ENCODE measurements at places on chromosomes 13 and 19.

GRCh38 chr19:29615891-29616425 lies 9.9 kb downstream of the POP4 start:
- no peak for DNase-seq

- DNase-seq = no peak
Measured at GRCh38 chr13:89486065-89486464, 1814.9 kb downstream of the SLITRK5 start.

DNA sequence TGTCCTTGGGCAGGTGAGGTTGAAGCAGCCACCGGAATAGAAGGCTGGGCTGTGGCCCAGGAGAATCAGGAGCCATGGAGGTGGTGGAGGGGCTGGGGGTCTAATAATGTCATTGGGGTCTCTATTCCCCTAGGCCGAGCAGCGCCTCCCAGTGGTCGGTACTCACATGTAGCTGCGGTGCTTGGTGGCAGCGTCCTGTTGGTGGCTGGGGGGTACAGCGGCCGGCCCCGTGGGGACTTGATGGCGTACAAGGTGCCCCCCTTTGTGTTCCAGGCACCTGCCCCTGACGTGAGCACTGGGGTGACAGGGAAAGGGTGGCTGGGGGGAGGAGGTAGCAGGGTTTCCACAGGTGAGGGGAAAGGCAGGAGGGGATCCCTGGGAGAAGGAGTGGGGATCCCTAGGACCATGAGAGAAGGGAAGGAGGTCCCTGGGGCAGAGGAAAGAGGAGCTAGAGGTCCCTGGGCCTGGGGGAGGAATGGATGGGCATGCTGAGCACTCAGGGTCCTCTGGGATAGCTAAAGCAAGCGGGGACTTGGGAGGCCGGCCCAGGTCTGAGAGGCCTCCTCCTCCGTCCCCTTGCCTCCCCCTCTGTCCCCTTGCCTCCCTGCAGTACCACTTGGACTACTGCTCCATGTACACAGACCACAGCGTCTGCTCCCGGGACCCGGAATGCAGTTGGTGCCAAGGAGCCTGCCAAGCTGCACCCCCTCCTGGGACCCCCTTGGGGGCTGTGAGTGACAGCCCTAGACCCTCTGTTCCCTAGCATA lies 18.1 kb downstream of the MEGF8 start:
- no peak for DNase-seq

DNA sequence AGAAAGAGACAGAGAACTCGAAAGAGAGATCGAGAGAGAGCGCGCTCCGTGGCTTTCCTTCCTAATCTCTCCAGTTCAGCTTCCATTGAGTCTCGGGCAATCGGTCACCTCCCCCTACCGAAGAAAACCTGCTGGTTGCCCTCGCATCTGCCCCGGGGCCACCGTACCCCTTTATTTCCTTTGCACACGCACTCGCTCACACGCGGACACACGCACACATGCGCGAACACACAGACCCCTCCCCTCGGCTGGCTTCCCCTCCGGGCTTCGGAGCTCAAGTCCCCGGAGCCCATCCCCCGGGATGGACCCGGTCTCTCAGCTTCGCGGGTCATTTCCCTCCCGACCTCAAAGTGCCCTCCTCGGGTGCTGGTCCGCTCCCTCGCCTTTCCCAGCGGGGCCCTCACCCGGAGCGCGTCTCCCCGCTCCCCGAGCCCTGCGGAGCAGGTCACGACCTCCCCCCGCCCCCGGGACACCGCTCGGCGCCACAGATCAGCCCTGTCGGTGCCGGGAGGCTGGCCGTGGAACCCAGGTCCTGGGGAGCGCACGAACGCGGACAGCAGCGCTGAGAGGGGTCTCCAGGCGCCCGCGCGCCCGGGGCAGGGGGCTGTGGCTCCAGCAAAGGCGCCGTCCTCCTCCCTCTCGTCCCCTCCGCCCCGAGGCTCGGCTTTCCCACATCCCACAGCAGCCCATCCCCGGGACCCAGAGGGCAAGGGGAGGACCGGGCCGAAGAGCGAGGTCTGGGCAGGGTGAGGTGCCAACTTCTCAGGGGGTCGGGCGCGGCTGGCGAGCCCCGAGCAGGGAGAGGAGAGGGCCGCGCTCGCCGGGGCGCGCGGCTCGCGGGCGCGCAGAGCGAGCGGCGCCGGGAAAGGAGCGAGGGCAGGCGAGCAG lies 1.8 kb downstream of the DACH1 start:
- no peak for DNase-seq

DNA sequence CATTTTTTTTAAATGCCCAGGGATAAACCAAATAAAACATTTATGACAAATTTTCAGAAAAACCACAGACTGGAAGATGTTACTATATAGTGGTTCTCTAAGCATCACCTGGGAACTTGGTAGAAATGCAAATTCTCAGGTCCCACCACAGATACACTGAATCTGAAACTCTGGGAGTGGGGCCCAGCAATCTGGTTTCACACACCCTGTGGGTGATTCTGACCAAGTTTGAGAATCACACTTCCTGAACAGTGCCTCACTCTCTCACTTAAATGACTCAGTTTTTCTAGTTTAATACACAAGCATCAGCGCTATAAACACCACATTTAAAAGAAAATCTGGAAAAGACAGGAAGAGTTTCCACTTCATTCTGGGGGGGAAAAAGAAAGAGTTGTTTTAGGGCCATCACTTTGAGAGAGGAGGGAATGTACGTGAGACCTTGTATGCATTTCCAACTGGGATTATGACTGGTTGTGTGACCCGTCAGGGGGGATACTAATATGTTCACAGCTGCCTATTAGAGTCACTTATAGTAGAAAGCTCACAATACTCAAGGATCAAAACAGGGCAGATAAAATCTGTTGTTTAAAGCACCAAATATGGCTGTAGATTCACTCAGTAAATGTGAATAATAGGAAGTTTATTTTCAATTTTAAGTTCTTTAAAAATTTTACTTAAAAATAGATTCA lies 567.7 kb downstream of the GPC6 start:
- DNase-seq = no peak

GRCh38 chr13:40568246-40569023 lies 98.0 kb downstream of the FOXO1 start:
- DNase-seq = no peak

DNA sequence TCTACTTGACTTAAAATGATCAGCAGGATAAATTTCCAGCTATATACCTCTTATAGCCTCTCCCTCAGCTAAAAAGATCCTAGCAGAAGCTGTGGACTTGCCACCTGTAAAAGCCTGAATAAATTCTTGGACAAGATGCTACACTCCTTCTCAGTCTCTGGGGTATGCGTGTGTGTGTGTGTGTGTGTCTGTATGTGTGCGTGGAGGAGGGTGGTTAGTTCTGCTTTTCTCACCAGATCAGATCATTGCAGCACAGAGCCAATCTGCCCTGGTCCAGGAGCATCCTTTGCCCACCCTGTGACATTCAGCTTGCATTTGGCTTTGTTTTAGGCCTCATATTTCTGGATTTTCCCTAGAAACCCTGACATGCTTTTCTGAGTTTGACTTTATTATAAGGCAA lies 438.3 kb downstream of the RFC3 start:
- no peak for DNase-seq

DNA sequence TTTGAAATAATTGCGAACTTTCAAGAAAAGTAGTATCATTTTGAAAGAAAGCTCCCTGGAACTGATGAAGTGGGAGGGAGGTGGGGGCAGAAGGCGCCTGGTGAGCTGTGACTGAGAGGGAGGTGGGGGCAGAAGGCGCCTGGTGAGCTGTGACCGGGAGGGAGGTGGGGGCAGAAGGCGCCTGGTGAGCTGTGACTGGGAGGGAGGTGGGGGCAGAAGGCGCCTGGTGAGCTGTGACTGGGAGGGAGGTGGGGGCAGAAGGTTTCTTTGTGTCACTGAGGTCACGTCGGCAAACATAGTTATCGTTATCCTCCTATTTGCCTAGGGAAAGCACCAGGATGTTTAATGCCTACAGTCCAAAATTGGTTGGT lies 24.2 kb downstream of the C2CD4C start:
- DNase-seq = no peak

GRCh38 chr13:51346397-51346796 lies 6.9 kb downstream of the SERPINE3 start:
- no peak for DNase-seq

- no peak for DNase-seq
Measured at GRCh38 chr13:94947965-94948371, 235.6 kb upstream of the SOX21 start.

- DNase-seq = no peak
Measured at GRCh38 chr13:97192166-97192565, 30.0 kb upstream of the MBNL2 start.

- no peak for DNase-seq
Measured at GRCh38 chr13:46738055-46738454, 58.9 kb downstream of the ESD start.

- no peak for DNase-seq
Measured at GRCh38 chr13:49272296-49272695, 24.6 kb downstream of the CDADC1 start.

GRCh38 chr13:18954254-18954653 lies 227.4 kb downstream of the TUBA3C start:
- DNase-seq = no peak

DNA sequence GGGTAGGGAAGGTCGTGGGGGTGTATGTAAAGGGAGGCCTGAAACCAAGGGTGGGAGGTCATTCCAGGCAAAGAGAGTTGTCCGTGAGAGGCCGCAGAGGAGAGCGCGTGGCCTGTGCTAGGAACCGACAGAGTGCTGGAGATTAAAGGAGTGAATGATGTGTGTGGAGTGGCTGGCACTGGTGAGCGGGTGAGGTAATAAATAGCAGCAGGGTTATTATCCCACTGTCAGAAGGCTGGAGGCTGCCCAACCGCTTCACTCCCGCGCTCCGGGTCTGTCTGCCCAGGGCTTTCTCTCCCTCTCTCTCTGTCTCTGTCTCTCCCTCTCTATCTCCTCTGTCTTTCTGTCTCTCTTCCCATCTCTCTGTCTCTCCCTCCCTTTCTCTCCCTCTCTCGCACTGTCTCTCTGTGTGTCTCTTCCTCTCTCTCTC lies 17.4 kb downstream of the ZNF579 start:
- no peak for DNase-seq

GRCh38 chr13:114268344-114269280 lies 12.8 kb upstream of the UPF3A start:
- DNase-seq = no peak

- DNase-seq = no peak
Measured at GRCh38 chr13:53568491-53568890, 539.9 kb downstream of the OLFM4 start.

GRCh38 chr13:59274958-59275727 lies 888.6 kb downstream of the DIAPH3 start:
- DNase-seq = no peak

GRCh38 chr19:12997179-12997966 lies 2.1 kb downstream of the NFIX start:
- DNase-seq = no peak

DNA sequence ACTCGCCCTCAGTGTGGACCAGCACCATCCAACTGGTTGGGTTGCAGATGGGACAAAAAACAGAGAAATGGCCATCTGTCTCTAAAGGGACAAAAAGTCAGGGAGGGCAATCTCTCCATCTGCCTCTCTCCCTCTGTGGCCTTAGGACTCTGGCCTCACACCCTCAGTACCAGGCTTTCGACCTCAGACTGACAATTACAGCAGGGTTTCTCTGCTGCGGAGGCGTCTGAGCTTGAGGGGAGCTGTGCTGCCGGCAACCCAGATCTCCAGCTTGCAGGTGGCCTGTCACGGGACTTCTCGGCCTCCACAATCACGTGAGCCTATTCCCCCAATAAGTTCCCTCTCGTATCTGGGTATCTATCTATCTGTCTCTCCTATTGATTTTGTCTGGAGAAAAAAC lies 27.7 kb downstream of the MLLT1 start:
- DNase-seq = no peak

- DNase-seq = no peak
Measured at GRCh38 chr13:63455938-63456337, 2040.3 kb upstream of the PCDH20 start.

DNA sequence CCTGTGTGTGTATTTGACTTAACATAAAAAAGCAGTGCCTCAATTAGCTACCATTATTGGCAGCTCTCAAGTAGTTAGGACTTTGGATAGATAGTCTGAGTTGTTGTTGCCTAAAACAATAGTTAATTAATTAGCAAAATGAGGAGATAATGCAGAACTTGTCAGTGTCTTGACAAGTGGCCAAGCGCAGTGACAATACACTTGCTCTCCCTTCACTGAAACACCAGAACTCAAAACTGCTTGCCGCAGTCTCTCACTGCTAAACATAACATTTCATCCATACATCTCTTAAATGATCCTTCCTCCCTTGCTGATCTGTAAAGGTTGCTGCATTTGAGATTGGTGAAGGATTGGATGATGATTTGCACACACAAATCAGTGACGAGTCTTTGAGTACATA lies 61.7 kb downstream of the ARHGAP35 start:
- DNase-seq = no peak

- DNase-seq = no peak
Measured at GRCh38 chr13:93233997-93234416, 7.4 kb downstream of the GPC6 start.

DNA sequence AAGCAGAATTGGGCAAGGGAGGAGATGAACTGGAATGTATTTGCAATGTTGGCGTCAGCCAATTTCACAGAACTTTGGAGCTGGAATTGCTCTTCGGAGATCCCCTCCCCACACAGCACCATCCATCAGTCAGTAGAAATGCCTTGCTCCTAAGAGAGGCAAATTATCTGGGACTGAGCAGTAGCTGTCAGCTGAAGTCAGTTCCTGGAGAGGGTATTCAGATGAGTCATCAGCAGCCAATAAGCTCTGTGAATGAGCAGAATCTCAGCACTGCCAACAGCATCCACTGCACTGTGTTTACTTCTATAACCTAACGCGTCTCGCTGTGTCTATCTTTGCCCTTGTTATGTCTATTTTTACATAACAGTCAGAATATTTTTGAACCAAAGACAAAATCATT lies 213.7 kb downstream of the SLITRK5 start:
- no peak for DNase-seq

GRCh38 chr13:21938168-21938567 lies 267.3 kb downstream of the FGF9 start:
- DNase-seq = no peak

GRCh38 chr19:48533770-48534169 lies 18.2 kb upstream of the SULT2B1 start:
- no peak for DNase-seq

DNA sequence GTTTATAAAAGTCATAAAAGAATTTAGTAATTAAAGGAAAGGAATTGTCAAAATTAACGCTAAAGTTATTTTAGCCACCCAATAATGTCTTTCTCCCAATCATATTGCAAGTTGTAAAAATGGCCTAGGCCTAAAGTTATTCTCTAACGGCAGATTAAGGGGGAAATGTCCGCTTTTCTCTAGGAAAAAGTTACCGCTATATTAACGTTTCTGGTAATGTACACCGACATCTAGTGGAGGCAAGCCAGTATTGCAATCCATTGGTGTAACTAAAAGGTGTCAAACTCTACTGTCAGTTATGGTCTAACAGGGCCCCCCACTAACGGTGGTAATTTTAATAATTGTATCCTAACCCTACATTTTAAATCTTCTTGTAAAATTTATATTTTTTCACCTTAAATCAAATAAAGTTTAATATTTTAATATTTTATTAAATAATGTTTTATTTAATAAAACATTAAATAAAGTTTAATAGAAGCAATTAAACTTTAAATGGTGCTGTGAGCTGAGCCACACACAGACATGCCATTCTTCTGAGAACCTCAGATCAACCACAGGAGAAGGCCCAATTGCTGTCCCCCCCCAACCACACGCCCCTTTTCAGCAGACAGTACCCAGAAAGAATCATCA lies 35.9 kb upstream of the ZSCAN5A start:
- DNase-seq = no peak

- no peak for DNase-seq
Measured at GRCh38 chr19:23957660-23958281, 43.1 kb downstream of the ZNF726 start.

- DNase-seq = no peak
Measured at GRCh38 chr19:17754634-17755442, 3.6 kb downstream of the FCHO1 start.
